Epithelial cell of prostate (primary cell): ENCODE measurements at places on chromosomes 7 and 10.

DNA sequence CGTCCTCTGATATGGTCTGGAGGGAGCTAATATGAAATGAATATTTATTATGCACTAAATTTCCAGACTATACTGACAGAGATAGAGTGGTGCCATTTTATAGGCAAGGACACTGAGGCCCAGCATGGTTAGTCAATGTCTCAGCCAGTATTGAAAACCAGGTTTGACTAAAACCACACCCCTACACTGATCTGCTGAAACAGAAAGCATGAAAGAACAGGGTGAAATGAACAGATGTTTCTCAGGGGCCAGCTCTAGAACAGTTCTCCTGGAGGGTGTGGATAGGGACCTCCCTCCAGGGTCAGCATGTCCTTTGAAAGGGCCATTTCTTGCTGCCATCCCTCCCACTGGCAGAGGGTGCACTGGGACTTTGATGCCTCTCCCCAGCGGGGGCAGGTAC is 700.5 kb downstream of the GRID1 start:
- DNase-seq = no peak

DNA sequence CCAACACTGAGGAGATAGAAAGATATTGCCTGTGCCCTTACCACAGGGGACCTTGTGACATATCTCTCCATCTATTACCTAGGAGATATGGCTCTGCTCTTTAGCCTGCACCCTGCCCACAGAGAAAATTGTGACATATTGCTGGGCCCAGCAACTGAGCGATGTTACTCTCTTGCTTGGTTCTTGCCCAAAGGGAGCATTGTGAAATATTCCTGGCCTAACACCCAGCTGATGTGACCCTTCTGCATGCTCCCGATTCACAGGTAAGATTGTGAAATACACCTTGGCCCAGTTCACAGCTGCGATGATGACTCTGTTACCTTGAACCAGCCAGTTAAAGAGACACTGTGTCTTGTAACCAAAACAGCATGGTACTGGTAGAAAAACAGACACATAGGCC is 37.2 kb upstream of the ZNF107 start:
- no peak for DNase-seq

- no peak for DNase-seq
Measured at GRCh38 chr7:93165447-93165846, 17.3 kb upstream of the SAMD9L start.

DNA sequence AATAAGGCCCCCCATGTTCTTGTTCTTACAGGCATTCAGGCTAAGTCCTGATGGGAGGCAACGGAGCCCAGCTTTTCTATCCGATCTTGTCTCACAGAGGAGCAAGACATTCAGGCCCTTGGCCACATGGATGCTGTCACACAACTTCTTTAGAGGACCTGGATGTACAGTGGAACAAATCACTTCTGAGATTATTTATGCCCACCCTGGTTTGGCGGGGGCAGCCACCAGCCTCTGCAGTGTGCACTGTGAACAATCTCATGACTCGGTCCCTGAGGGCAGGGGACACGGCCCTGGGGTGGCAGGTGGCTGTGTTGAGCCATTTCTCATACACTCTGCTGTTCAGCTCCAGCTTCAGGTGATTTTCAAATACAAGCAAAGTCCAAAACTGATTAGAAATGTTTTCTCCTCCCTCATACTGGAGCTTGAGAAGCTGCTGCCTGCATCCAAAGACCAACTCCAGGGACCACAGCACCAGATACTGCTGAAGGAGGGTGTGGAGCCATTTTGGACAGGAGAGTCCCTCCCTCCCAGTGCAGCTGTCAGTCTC is 441.3 kb downstream of the GRID1 start:
- DNase-seq = no peak

- no peak for DNase-seq
Measured at GRCh38 chr7:133985300-133985699, 141.8 kb upstream of the LRGUK start.

DNA sequence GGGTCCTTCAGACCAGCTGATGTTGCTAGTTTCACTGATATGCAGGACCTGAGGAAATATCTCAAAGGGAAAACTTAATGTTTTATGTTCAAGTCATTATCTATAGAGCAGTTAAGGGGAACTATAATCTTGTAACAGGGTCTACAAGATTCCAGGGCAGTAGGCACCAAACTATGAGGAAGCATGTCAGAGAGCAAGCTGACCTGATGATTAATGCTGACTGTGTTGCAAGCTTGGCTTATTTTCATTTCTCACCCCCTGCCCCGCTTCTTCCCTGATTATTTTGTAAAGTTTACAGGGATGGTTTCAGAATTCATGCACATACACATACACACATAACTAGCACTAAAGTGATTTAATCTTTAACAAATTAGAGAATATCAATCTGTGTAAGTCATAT is 84.3 kb upstream of the CACNA2D1 start:
- DNase-seq = peak; percentile 26

DNA sequence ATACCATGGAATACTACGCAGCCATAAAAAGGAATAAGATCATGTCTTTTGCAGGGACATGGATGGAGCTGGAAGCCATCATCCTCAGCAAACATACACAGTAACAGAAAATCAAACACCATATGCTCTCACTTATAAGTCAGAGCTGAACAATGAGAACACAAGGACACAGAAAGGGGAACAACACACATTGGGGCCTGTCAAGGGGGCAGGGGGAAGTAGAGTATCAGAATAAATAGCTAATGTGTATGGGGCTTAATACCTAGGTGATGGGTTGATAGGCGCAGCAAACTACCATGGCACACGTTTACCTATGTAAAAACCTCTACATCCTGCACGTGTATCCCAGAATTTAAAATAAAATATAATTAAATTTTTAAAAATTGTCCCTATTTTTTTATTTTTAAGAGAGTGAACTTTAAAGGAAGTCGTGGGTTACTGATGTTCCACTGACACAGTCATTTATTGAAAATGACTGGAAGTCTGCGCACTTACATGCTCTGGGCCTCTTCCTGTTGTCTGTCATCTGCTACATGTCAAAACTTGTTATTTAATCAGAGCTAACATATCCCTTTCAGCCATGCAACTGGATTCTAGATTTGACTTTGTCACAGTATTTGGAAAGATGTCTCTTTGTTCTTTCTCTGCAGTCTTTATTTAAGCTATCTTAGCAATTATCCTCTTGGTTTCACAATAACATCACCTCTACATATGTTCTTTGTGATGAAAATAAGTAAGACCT is 73.7 kb upstream of the ABCB5 start:
- peak; percentile 64 for DNase-seq

DNA sequence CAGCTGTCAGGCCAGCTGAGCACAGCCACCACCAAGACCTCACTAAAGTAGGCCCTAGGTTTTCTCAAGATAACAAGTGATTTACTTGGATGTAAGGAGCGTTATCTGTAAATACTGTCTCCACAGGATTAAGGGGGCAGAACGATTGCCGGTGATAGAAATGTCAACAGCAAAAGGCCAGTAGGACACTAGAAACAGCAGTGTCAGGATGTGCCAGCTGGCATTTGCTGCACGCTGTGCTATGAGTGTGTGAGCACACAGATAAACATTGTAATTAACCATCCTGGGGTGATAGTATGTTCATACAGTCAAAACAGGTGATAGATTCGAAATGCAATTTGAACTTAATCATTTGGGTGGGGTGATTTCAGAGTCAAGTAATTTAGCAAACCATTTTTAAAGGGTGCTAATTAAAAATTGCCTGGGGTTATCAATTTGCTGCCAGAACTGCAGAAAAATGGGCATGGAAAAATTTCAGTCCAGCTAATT is 36.3 kb upstream of the NOBOX start:
- DNase-seq = no peak

- no peak for DNase-seq
Measured at GRCh38 chr10:114650831-114651230, 7.2 kb downstream of the ABLIM1 start.

GRCh38 chr7:47991741-47992311 is 12.4 kb upstream of the HUS1 start:
- DNase-seq = no peak

GRCh38 chr7:1412322-1413261 is 46.7 kb downstream of the MICALL2 start:
- DNase-seq = peak; percentile 5

- no peak for DNase-seq
Measured at GRCh38 chr7:66426996-66427395, 201.7 kb upstream of the KCTD7 start.
